Activated CD8-positive, alpha-beta memory T cell treated with anti-CD3 and anti-CD28 coated beads, Interleukin-2, amount 10 ng/mL, durations not matched to agents 7 days and 5 days (primary cell): ENCODE measurements at places on chromosomes 12 and 14. TPM values are rescaled to one million over a fixed set of nuclear protein-coding genes. Genes with fewer than 3 reads are reported as not detected.

- no peak for DNase-seq
Observed at GRCh38 chr14:86084097-86084496, 554.2 kb downstream of the FLRT2 start.

GRCh38 chr14:53161758-53162435 lies 8.8 kb upstream of the DDHD1 start:
- DNase-seq = no peak

DNA sequence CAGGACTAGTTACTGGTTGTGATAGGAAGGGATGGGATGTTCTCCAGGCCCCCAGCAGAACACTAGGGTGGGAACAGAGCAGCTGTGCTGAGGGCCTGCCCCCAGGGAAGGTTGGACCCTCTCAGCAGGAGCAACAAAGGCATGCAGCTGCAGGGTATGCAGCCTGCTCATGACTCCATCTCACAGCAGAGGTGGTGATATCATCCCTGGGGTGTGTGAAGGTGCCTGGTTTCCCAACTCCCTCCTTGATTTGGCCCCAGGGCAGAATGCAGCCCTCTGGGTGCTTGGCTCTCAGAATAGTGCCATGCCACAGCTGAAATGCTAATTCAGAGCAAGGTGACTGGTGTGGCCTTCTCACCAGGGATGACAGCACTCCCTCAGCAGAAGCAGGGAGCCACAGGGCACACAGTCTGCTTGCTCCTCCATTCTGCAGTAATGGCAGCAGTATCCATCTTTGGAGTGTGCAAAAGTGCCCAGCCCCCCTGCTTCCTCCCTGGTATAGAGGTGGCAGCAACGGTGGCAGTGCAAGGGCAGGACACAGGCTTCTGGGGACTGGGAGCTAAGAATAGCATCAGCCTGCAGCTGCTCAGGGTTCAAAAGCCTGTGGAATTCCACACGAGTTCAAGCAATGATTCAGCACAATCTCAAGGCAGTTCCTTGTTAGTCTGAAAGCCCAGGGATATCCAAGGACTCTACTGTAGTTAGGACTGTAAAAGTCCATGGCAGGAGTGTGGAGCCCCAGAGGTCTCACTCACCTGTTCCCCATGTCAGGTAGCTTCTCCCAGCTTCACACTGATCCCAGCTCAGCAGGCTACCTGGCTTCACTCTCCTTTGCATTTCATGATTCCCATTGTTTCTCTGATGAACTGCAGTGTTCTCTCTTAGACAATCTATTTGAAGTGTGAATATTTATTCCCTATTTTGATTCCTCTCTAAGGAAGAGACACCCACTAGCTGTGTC lies 298.1 kb upstream of the FOXG1 start:
- no peak for DNase-seq

DNA sequence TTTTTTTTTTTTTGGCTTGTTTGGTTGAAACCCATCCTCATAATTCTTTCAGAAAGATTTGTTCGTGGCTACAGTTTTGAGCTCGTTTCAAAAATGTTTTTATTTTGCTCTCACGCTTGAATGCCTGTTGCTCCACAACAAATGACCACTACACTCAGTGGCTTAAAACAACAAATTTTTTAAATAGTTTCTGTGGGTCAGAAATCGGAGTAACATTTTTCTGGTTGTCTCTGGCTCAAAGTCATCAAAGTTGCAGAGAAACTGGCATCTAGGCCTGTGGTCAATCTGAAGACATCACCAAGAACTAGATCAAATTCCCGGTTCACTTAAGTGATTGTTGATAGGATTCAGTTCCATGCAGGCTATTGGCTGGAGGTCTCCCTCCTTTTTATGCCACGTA lies 560.0 kb downstream of the SNAPC1 start:
- no peak for DNase-seq

DNA sequence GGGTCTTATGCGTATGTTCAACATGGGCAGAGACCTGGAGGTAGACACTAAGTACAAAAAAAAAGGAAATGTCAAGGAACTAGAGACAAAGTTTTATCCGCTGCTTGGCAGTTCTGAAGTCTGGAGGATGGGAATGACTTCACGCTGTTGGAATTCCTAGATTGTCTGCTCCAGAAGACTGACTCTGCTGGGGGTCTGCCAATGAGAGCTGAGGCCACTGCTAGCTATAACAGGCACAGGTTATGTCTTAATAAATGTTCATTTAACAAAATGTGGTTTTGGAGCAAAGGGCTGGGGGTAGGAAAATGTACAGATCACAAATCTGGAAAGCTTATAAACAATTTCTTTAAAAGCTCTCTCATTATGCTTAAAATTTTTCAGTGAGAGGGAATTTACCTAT lies 5.9 kb downstream of the RNASE8 start:
- no peak for DNase-seq

GRCh38 chr14:39988939-39989338 lies 556.7 kb upstream of the FBXO33 start:
- no peak for DNase-seq

- DNase-seq = peak; percentile 78
Observed at GRCh38 chr12:47218191-47218654, 138.5 kb upstream of the AMIGO2 start.

GRCh38 chr14:102315121-102315520 lies 4.4 kb upstream of the ZNF839 start:
- DNase-seq = no peak

GRCh38 chr12:88062474-88062873 lies 33.3 kb upstream of the C12orf50 start:
- no peak for DNase-seq

- no peak for DNase-seq
Observed at GRCh38 chr12:75816897-75817296, 214.7 kb downstream of the PHLDA1 start.

DNA sequence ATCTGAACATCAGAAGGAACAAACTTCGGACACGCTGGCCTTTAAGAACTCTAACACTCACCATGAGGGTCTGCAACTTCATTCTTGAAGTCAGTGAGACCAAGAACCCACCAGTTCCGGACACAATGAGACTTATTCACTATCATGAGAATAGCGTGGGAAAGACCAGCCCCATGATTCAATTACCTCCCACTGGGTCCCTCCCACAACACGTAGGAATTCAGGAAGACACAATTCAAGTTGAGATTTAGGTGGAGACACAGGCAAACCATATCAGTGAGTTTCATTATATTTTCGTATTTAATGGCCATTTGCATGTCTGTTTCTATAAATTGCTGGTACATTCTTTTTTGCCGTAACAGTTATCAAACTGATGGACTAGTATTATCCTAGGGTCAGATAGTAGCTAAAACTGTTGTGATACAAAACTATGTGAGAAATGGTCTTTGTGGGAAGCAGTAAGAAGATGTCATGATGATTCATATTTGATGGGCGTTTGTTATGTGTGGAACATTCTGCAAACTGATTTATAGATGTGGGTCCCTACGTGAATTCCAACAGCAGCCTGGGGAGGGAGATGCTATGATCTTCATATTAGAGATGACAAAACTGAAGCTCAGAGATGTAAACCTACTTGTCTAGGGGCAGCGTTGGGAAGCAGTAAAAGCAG lies 282.4 kb upstream of the TMEM132C start:
- DNase-seq = no peak

DNA sequence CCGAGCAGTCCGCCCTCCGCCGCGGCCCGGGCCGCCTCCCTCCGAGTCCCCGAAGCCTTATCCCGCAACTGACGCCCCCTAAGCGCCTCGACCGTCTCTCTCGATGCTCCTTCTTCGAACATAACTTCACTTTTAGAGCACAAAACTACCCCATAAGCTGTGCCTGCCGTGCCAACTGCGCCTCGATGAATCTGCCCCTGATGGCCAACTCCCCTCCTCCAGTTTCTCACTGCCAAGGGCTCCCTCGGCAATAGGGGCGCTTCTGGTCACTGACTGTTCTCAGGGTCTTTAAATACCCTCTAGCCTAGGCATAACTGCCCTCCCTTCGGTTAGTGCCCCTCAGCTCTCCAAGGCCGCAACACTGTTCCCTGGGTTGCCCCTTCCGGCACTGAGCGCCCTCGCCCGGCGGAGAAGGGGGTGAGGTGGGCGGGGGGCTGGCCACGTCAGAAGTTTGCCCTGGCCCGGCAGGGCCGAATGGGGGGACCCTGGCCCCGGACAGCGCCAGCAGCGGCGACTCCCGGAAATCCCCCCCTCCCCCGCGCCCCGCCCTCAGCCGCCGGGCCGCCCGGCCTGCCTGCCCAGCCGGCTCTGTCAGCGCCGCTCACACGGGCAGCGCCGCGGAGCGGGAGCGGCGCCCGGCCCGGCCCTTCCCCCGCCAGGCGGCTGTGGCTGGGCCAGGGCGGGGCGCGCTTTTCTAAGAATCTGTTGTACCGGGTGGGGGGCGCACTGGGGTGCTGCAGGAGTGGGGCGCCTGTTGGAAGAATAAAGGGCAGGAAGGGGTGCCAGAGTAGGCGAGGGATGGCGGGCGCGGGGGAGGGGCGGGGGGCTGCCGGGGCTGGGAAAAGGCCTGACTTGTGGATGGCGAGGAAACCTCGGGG lies 10.6 kb downstream of the RARG start:
- DNase-seq = peak; percentile 75

GRCh38 chr14:49853572-49854375 lies 1.2 kb upstream of the NEMF start:
- peak; percentile 85 for DNase-seq

- no peak for DNase-seq
Observed at GRCh38 chr12:67937822-67938221, 51.4 kb upstream of the IFNG-AS1 start.

GRCh38 chr12:459430-460258 lies at the start of gene B4GALNT3:
Gene B4GALNT3 (plus strand): TSS chr12:459939. CDS start chr12:460377, 438 bp downstream.
- no peak for DNase-seq

DNA sequence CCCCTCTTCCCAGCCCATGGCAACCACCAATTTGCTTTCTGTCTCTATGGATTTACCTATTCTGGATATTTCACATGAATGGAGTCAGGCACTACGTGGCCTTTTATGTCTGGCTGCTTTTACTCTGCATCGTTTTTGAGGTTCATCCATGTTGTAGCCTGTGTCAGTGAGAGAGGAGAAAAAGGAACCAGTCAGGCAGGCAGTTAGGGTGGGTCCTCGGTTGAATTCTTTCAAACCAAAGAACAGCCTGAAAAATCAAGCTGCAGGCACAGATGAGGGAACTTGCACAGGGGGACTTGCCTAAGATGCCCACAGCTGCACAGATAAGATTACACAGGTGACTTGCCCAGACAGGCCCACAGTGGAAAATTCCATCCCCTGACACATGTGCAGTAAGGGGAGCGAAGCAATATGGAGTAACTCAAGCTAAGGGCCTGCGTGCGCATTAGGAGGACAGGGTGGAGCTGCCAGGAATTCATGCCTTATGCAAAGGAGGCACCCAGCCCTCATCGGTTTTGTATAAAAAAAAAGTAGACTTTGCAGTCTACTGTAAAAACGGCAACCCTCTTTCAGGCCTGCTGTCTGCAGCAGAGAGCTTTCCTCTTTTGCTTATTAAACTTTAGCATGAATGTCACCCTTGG lies 152.4 kb upstream of the RFLNA start:
- no peak for DNase-seq

DNA sequence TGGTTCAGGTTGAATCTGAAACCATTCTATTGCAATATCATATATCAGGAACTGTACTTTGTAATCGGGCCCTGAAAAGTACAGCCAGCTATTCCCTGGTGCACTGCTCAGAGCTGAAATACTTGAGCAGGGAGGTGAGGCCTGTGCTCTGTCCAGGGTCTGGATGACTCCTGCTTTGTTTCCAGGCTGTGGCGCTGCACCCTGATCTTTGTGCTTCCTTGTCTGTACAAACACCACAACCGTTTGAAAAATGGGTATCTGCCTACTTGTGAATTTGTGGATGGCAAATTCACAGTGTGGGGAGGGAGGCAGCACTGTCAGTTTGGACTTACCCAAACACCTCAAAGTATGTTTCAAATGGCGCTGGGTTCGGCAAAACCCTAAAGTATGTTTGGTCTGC lies 155.4 kb upstream of the FAR2 start:
- DNase-seq = no peak

GRCh38 chr14:102000902-102001301 lies 36.5 kb downstream of the DYNC1H1 start:
- no peak for DNase-seq

GRCh38 chr12:89259821-89260220 lies 92.5 kb downstream of the DUSP6 start:
- DNase-seq = no peak

GRCh38 chr14:26323869-26324268 lies 274.0 kb downstream of the NOVA1 start:
- DNase-seq = no peak

CCDC175 gene
- total RNA-seq = not detected

AVPR1A gene
- total RNA-seq = not detected

ESRRB gene
- not detected for total RNA-seq

CLEC4A gene
- 0.79 TPM for total RNA-seq

OTUB2 gene
- total RNA-seq = 3.4 TPM

UBC gene
- 1,159 TPM for total RNA-seq
